ENCODE measurements at places on chromosomes 4 and X.
A peak's percentile ranks its signal among the peaks of the same experiment; 100 is the strongest.

- no peak for DNase-seq
Measured at GRCh38 chr4:87835197-87835596, 2.4 kb downstream of the MEPE start.

DNA sequence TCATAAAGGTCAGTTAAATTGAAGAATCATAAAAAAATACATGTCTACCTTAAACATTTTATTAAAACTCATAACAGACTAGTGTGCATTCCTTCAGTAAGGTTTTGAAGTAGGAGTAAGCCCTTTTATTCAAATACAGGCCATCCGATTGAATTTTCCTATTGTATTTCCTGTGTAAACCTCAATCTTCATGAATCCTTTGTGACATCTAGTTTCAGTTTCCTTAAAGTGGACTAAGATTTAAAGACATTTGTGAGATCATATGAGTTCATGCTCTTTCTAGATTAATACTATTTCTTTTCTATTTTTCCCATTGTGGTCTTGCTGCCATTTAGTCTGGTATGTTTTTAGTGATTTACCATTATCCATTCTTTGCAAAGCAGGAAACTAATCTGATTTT, 644.7 kb upstream of the BOD1L1 start:
- DNase-seq = no peak

GRCh38 chr4:108018884-108019187, 29.1 kb downstream of the HADH start:
- no peak for DNase-seq

GRCh38 chrX:4181782-4182407, 468.4 kb upstream of the PRKX start:
- DNase-seq = no peak

DNA sequence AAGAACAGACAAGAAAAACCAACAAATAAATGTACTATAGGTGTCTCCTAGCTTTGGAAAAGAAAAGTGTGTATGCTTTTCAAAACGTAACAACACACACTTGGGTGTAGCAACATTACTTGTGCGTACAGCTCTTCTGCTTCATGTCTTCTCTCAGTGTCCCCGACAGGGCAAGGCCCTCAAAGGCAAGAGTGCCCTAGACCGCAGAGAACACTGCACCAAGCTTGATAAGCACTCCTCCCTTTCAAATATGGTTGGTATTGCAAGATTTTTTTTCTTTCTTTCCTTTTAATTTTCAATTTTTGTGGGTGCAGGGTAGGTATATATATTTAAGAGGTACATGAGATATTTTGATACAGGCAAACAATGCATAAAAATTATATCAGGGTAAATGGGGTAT, 106.8 kb downstream of the EIF4E start:
- no peak for DNase-seq

DNA sequence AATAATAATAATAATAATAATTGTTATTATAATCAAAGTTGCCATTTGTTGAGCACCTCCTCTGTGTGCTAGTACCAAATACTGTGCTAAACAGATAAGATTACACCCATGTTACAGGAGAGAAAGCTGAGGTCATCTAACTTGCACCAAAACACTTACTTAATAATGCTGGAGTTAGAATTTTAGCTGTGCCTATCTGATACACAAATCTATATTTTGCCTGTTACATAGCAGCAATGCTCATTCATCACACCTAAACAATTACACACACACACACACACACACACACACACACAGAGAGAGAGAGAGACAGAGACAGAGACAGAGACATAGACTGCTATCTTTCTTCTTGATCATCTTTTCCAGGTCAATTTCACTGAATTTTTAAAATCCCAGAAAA, 170.9 kb upstream of the KLF3 start:
- no peak for DNase-seq

GRCh38 chr4:57504139-57504538, 394.0 kb upstream of the IGFBP7 start:
- no peak for DNase-seq

DNA sequence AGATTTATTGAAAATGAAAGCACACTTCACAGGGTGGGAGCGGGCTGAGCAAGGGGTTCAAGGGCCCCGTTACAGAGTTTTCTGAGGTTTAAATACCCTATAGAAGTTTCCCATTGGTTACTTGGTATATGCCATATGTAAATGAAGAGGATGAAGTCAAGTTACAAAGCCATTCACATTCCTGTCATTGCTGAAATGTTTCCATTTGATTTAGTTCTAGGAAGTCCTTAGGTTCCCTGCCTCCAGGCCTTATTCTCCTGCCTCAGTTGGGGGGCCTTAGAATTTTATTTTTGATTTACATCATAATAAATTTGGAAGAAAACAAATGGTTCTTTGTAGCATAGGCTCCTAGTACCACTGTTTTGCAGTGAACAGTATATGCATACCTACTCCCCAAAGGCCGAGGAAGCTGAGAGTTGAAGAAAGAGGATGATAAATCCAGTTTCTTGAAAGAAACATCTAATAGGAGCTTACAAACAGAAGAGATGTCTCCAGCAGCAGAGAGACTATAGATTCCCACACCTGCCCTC, 31.8 kb downstream of the SERTM2 start:
- DNase-seq = no peak

DNA sequence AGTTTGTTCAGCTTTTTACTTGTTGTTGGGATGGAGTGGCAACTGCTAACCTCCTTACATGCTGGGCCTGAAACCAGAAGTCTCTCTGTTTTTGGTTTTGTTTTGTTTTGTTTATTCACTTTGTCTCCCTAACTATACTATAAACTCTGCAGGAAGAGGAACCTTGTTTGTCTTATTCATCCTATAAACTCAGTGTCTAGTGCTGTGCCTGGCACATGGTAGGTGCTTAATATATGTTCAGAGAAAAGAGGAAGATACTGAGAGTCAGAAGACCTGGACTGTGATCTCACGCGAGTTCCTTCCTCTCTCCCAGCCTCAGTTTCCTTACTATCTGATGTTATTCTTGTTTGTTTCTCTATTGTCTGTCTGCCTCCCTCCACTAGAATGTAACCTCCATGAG, 71.3 kb downstream of the PRPS1 start:
- no peak for DNase-seq

GRCh38 chr4:27198246-27198645, 337.6 kb downstream of the STIM2 start:
- no peak for DNase-seq

GRCh38 chrX:21375708-21376009, 1.4 kb downstream of the CNKSR2 start:
- DNase-seq = no peak

GRCh38 chr4:61741327-61742096, 541.4 kb downstream of the ADGRL3 start:
- DNase-seq = no peak

DNA sequence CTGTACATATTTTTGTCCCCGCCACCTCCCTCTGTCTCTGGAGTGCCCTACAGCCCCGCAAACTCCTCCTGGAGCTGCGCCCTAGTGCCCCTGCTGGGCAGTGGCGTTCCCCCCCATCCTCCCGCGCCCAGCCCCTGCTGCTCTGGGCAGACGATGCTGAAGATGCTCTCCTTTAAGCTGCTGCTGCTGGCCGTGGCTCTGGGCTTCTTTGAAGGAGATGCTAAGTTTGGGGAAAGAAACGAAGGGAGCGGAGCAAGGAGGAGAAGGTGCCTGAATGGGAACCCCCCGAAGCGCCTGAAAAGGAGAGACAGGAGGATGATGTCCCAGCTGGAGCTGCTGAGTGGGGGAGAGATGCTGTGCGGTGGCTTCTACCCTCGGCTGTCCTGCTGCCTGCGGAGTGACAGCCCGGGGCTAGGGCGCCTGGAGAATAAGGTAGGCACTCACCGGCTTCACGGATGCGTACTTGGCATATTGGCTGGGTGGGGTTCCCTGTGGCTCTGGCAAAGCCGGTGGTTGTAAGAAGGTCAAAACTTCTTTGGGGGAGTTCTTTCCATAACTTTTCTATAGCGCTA, 653 bp downstream of the HHIP start:
- peak; percentile 43 for DNase-seq

Data from Caki2 (cell line).